ENCODE measurements at places on chromosomes 5 and 9. TPM values are rescaled to one million over a fixed set of nuclear protein-coding genes. Genes with fewer than 3 reads are reported as not detected.

Gene SPATA31D4
- total RNA-seq, result not detected

Gene EMB
- 223 TPM for total RNA-seq

Gene MARCHF3
- total RNA-seq, result 11.2 TPM

DNA sequence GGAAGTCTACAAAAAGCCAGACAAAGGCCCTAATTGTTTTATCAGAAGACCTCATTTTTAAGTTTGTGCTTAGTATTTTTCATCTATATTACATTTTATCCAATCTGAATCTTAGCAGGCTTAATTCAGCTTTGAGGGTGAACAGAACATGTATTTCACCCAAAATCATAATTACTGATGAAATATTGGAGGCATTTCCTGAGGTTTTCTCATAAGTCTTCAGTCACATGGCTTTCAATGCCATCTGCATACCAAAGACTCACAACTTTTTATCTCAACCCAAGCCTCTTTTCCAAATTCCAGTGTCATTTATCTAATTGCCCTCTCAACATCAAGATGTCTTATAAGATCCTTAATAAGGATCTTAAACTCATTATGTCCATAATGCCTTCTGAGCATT, 150.8 kb downstream of the TTC39B start:
- no peaks in the 10 kb centered on the region for H3K27me3 ChIP-seq
- H3K4me1 ChIP-seq, result no peaks in the 10 kb centered on the region

- H3K4me3 ChIP-seq, result no peak overlapping the region
- H3K36me3 ChIP-seq, result no peaks in the 10 kb centered on the region
- no peaks in the 10 kb centered on the region for H3K27me3 ChIP-seq
- DNase-seq, result no peak
- no peak overlapping the region for H3K27ac ChIP-seq
- no peaks in the 10 kb centered on the region for H3K4me1 ChIP-seq
Measured at GRCh38 chr5:8057769-8058168, 188.8 kb downstream of the MTRR start.

GRCh38 chr9:89657295-89657694, 52.5 kb downstream of the GADD45G start:
- peaks cover 26% of the 10 kb centered on the region for H3K4me1 ChIP-seq
- H3K27ac ChIP-seq, result no peak overlapping the region
- no peak for DNase-seq
- no peaks in the 10 kb centered on the region for H3K27me3 ChIP-seq

- no peaks in the 10 kb centered on the region for H3K36me3 ChIP-seq
- H3K27ac ChIP-seq, result no peak overlapping the region
- no peaks in the 10 kb centered on the region for H3K27me3 ChIP-seq
Measured at GRCh38 chr5:78624011-78624541, 24.5 kb downstream of the LHFPL2 start.

- peaks cover 54% of the 10 kb centered on the region for H3K4me1 ChIP-seq
- no peaks in the 10 kb centered on the region for H3K27me3 ChIP-seq
- DNase-seq, result no peak
- no peak overlapping the region for H3K27ac ChIP-seq
Measured at GRCh38 chr5:157196045-157196444, 15.4 kb downstream of the ITK start.

- H3K27ac ChIP-seq, result peak overlapping the region; percentile 92
- H3K4me1 ChIP-seq, result peaks cover 100% of the 10 kb centered on the region
- no peak for DNase-seq
- H3K36me3 ChIP-seq, result no peaks in the 10 kb centered on the region
- H3K4me3 ChIP-seq, result no peak overlapping the region
Measured at GRCh38 chr5:139660105-139660922, 12.2 kb downstream of the CXXC5 start.

DNA sequence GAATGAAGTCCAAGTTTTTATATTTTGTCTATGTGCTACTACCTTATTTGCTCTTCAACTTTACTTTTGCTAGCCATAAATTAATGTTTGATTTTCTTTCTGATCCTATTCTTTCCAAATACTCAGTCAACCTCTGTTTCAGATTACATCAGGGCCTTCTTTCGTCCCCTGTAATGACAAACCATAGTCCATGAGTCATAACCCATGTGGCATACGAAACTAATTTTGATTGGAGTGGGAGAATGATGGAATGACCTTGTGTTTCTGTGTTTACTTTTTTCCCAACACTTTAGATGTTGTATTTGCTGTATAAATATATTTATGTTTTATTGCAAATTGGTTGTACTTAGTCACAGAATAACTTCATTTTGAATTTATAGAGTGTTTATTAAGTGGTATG, 1043.1 kb downstream of the DTWD2 start:
- no peaks in the 10 kb centered on the region for H3K36me3 ChIP-seq
- DNase-seq, result no peak
- H3K4me3 ChIP-seq, result no peak overlapping the region
- no peak overlapping the region for H3K27ac ChIP-seq

GRCh38 chr9:135282808-135283207, 195.3 kb downstream of the OLFM1 start:
- no peaks in the 10 kb centered on the region for H3K27me3 ChIP-seq
- H3K4me3 ChIP-seq, result no peak overlapping the region
- no peaks in the 10 kb centered on the region for H3K36me3 ChIP-seq
- H3K27ac ChIP-seq, result no peak overlapping the region
- DNase-seq, result no peak
- H3K4me1 ChIP-seq, result no peaks in the 10 kb centered on the region

DNA sequence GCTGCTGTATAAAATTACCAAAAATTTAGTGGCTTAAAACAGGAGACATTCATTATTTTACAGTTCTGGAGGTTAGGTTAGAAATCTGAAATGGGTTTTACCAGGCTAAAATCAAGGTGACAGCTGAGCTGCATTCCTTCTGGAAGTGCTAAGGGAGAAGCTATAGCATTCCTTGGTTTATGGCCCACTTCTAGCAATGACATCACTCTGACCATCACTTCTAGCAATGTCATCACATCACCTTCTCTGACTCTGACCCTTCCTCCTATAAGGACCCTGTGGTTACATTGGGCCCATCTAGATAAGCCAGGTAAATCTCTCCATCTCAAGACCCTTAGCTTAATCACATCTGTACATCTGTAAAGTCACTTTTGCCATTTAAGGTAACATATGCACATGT, 366.1 kb downstream of the EFNA5 start:
- H3K36me3 ChIP-seq, result no peaks in the 10 kb centered on the region
- no peaks in the 10 kb centered on the region for H3K27me3 ChIP-seq
- H3K4me1 ChIP-seq, result no peaks in the 10 kb centered on the region
- DNase-seq, result no peak
- no peak overlapping the region for H3K4me3 ChIP-seq
- no peak overlapping the region for H3K27ac ChIP-seq

- H3K36me3 ChIP-seq, result no peaks in the 10 kb centered on the region
- H3K27ac ChIP-seq, result no peak overlapping the region
- no peaks in the 10 kb centered on the region for H3K4me1 ChIP-seq
- H3K4me3 ChIP-seq, result no peak overlapping the region
Measured at GRCh38 chr5:176847726-176848290, 37.4 kb downstream of the UNC5A start.

GRCh38 chr5:77409870-77410621, 82.1 kb downstream of the WDR41 start:
- H3K27ac ChIP-seq, result no peak overlapping the region
- H3K27me3 ChIP-seq, result no peaks in the 10 kb centered on the region
- DNase-seq, result no peak

- H3K4me3 ChIP-seq, result no peak overlapping the region
- no peaks in the 10 kb centered on the region for H3K27me3 ChIP-seq
- no peak overlapping the region for H3K27ac ChIP-seq
- no peaks in the 10 kb centered on the region for H3K4me1 ChIP-seq
- no peaks in the 10 kb centered on the region for H3K36me3 ChIP-seq
- no peak for DNase-seq
Measured at GRCh38 chr9:8883321-8883720, 1083.7 kb upstream of the DMAC1 start.
